ENCODE measurements at places on chromosomes 3 and 15. TPM values are rescaled to one million over a fixed set of nuclear protein-coding genes. Genes with fewer than 3 reads are reported as not detected.

Gene MB21D2
- polyA plus RNA-seq, result 5.7 TPM

Gene MYLK
- 397 TPM for polyA plus RNA-seq

- DNase-seq, result no peak
- H3K4me3 ChIP-seq, result no peak overlapping the region
- no peaks in the 10 kb centered on the region for H3K27me3 ChIP-seq
- H3K36me3 ChIP-seq, result peaks cover 14% of the 10 kb centered on the region
- peak overlapping the region; percentile 57 for H3K27ac ChIP-seq
These were observed 2.8 kb upstream of the RPL24 start for GRCh38 chr3:101689286-101689685.

- H3K27me3 ChIP-seq, result no peaks in the 10 kb centered on the region
- no peak overlapping the region for H3K4me3 ChIP-seq
- peaks cover 4% of the 10 kb centered on the region for H3K4me1 ChIP-seq
- DNase-seq, result no peak
These were observed 144.6 kb downstream of the FOXP1 start for GRCh38 chr3:71438904-71439303.

DNA sequence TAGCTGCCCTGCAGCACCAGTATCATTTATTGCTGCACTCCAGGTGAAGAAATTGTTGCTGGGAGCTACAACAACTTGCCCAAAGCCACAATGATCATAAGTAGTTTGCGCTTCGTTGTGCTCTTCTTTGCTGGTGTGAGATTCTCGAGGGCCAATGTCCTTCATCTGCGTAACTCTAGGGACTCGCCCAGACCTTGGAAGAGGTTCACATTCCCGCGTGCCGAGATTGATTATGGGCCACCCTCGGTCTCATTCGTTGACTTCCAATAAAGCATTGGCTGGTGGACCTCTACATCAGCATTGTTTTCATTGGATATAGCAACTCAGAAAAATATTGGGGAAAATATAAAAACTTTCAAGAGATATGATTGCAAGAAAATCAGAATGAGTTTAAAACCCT is 423 bp upstream of the PHLDB2 start:
- H3K27ac ChIP-seq, result peak overlapping the region; percentile 86
- DNase-seq, result no peak
- H3K36me3 ChIP-seq, result no peaks in the 10 kb centered on the region
- peaks cover 30% of the 10 kb centered on the region for H3K27me3 ChIP-seq
- H3K4me1 ChIP-seq, result peaks cover 14% of the 10 kb centered on the region

DNA sequence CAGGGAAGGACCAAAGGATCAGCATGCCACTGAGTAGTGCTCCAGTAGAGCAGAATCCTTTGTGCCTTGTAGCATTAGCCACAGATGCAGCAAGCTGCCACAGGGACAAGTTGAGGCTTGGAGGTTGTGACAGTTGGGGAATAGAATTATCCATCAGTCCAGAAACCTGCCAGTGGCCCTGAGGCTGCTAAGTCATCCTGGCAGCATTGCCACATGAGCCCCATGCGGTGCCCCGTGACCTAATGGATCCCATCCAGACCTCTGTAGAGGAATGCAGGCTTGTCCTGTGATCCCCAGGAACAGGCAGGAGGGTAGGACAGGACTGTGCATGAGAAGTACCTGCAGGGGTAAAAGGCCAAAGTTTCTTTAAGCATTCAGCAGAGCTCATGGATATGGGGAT is 51.7 kb downstream of the BOC start:
- no peak overlapping the region for H3K4me3 ChIP-seq
- no peaks in the 10 kb centered on the region for H3K4me1 ChIP-seq
- H3K36me3 ChIP-seq, result no peaks in the 10 kb centered on the region
- no peaks in the 10 kb centered on the region for H3K27me3 ChIP-seq

DNA sequence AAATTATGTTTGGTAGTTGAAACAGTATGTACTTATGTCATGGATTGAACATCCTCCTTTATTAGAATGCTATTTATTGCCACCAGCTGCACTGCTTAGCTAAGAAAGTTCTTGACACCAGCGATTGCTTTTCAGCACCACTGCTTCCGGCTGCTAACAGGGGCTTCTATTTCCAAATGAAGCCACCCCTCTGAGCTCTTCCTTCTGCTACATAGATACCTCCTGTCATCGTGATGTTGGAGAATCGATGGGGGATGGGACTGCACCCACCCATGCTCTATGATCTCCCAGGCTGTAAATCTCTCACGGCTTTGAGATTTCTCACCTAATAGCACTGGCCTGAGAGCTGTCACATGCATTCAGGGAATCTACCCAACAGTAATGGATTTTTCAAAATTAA is 259.2 kb downstream of the MEIS2 start:
- peaks cover 4% of the 10 kb centered on the region for H3K27me3 ChIP-seq
- DNase-seq, result no peak
- H3K4me3 ChIP-seq, result no peak overlapping the region
- no peak overlapping the region for H3K27ac ChIP-seq
- no peaks in the 10 kb centered on the region for H3K4me1 ChIP-seq
- H3K36me3 ChIP-seq, result no peaks in the 10 kb centered on the region

DNA sequence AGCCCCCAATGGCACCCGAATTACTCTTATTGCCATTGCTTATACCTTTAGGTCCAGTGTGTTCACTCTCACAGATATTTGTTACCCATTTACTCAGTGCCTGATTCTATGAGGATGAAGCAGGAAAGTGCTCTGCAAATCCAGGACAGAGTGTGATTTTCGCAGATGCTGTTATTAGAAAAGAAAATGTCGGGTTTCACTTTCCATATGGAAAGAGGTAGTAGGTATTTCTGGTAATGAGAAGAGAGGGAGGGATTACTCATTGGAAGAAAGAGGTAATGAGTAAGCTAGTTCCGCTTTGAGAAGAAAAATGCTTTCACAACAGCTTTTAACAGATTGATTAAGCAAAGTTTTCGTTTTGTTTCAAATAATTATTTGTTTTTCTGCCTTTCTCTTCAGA is 336.3 kb upstream of the CFAP20DC start:
- no peaks in the 10 kb centered on the region for H3K4me1 ChIP-seq
- H3K36me3 ChIP-seq, result no peaks in the 10 kb centered on the region
- H3K27ac ChIP-seq, result peak overlapping the region; percentile 46
- DNase-seq, result no peak
- H3K27me3 ChIP-seq, result no peaks in the 10 kb centered on the region
- H3K4me3 ChIP-seq, result no peak overlapping the region

All from left lung (tissue), 14 donors.